ENCODE measurements at places on chromosomes 12 and 14.

GRCh38 chr14:79896009-79896408 lies 315.3 kb downstream of the DIO2 start:
- no peak for DNase-seq

DNA sequence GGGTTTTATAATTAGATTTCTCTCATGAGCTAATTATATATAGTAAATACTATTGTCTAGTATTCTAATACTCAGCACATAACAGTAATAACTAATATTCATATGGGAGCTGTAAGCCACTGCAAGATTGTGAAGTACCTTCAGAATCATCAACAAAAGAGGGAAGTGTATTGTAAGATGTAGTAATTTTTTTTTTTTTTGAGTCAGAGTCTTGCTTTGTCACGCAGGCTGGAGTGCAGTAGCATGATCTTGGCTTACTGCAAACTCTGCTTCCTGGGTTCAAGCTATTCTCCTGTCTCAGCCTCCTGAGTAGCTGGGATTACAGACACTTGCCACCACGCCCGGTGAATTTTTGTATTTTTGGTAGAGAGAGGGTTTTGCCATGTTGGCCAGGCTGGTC lies 3.1 kb downstream of the GPR33 start:
- DNase-seq, result no peak

GRCh38 chr14:50364792-50365191 lies 31.9 kb downstream of the CDKL1 start:
- no peak for DNase-seq

GRCh38 chr12:65113621-65114035 lies 7.5 kb downstream of the WIF1 start:
- DNase-seq, result no peak
